ENCODE measurements at places on chromosomes 3 and 15.
A peak's percentile ranks its signal among the peaks of the same experiment; 100 is the strongest.

DNA sequence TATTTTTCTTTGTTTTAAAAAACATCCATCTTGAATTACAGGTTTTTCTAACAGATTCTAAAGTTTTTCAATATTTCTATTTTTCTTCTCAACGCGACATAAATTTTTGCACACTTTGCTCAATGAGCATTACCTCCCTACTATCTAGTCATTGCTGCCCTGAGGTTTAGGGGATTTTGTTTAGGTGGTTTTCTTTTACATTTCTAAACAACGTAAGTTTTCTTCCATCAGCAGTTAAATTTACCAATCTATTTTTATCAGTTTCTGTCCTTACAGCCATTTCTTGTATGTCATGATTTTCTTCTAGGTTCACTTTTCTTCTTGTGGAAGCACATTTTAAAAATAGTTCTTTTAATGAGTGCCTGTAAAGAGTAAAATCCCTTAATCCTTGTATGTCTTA is 49.2 kb upstream of the CCR2 start:
- no peak for DNase-seq

DNA sequence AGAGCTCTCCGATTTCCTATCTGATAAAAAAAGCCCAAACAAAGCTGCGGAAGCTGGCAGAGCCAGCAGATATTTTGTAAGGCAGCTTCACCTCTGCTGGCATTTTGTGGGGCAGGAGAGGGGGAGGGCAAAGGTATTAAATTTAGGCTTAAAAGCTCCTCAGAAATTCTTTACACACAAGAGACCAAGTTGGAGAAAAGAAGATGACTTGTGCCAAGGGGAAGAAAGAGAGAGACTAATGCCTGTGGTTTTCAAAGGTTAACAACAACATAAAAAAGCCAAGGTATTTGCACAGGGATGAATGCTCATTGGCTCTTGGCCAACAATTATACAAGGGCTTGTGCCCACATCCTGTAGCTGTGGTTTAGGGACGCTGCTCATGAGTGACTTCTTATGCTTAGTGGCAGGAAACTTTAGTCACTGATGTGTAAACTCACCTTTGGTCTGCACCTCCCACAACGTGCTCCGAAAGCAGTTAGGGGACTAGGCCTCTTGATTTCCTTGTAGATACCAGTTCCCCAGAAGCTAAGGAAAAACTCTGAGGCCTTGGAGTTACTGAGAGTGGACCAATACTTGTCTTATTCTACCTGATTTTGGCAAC is 152.9 kb downstream of the TPRG1 start:
- DNase-seq, result peak; percentile 86

DNA sequence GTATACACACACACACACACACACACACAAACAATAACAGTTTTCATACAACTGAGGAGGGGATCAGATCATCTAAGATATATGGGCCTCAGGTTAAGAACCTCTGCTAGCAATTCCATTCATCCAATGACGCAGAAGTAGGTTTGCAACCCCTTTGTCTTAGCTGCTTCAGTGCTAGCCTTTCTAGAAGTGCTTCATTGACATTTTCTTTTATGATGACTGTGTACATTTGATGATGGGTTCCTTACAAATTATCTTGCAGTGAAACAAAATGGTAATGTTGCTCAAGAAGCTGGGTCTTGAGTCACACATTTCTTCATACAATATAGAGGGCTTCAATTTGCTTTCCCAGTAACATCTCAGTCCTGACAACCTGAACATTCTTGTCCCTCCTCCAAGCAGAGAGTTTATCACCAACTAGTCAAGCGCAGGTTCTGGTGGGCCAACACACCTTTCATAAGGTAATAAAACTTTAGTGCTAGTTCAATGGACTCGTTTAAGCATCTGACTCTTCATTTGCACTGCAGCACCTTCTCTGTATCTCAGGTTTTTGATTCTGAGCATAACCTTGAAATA is 269.5 kb downstream of the CNTN3 start:
- DNase-seq, result no peak

DNA sequence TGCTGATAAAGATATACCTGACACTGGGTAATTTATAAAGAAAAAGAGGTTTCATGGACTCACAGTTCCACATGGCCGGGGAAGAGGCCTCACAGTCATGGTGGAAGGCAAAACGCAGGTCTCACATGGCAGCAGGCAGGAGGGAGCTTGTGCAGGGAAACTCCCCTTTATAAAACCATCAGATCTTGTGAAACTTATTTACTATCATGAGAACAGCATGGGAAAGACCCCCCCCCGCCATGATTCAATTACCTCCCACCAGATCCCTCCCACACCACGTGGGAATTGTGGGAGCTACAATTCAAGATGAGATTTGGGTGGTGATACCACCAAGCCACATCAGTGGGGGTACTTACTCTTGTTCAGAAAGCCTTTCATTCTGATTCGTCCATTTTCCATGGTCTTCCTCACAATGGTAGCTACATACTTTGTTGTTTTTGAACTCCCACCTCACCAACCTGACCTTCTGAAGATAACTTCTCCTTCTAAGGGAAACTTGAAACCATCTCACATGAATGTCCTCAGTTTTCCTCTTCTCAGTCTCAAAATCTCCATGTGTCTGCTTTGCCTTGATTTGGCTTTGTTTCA is 275.6 kb upstream of the PROK2 start:
- no peak for DNase-seq

- DNase-seq, result no peak
Measured at GRCh38 chr15:33016405-33017024, 178.0 kb downstream of the FMN1 start.

GRCh38 chr3:95711789-95712188 is 1102.6 kb upstream of the EPHA6 start:
- DNase-seq, result no peak

DNA sequence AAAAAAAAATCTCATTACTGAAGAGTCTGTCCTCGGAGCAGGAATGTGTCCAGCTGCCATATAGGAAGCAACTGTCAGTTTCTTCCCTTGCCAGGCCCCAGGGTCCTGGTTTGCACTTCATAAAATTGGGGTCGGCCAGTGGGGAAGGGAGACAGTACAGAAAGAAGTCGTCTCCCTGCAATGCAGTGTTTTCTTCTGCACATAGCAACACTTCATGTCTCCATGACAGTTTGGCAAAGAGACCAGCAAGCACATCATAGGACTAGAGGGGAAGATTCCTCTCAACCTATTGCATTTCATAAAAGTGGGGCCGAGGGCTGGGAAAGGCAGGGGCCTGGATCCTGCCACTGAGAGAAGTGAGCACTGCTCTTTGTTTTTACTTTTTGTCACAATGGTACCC is 138.2 kb upstream of the HACD2 start:
- no peak for DNase-seq

DNA sequence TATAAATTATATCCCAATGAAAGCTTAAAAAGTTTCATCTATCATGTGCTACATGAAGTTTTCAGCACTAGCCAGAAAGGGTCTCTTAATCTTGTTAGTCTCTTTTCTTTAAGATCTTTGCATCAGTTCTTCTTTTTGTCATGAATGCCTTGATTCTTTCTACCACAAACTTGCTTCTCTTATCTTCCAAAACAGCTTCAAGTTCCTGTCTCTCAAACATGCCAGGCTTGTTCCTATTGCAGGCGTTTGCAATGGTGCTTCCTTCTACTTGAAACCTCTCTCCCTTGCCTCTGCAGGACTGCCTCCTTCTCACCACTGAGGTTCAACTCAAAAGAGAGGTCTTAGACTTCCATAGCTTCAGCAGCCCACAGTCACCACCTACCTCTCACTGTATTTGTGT is 104.3 kb upstream of the FRMD4B start:
- DNase-seq, result peak; percentile 87

- peak; percentile 64 for DNase-seq
Measured at GRCh38 chr15:25761971-25762662, 101.0 kb downstream of the ATP10A start.

DNA sequence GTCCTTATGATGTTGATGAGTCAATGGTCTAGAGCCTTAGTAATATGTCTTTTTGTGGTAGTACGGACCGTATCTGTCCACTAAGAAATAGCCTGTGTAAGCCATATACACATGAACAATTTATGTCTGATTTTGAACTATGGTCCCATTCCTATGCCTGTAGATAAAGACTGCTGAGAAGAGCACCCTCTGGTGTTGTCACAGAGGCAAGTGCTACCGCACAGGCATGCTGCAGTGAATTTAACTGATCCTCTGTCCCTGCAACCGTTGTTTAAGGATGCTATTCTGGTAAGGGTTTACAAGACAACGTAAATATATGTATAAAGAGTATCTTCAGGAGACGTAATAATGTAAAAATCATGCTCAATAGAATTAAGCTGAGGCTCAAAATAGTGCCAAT is 170.7 kb downstream of the UBE3A start:
- DNase-seq, result peak; percentile 3

- no peak for DNase-seq
Measured at GRCh38 chr3:174097686-174098085, 700.1 kb downstream of the NLGN1 start.

DNA sequence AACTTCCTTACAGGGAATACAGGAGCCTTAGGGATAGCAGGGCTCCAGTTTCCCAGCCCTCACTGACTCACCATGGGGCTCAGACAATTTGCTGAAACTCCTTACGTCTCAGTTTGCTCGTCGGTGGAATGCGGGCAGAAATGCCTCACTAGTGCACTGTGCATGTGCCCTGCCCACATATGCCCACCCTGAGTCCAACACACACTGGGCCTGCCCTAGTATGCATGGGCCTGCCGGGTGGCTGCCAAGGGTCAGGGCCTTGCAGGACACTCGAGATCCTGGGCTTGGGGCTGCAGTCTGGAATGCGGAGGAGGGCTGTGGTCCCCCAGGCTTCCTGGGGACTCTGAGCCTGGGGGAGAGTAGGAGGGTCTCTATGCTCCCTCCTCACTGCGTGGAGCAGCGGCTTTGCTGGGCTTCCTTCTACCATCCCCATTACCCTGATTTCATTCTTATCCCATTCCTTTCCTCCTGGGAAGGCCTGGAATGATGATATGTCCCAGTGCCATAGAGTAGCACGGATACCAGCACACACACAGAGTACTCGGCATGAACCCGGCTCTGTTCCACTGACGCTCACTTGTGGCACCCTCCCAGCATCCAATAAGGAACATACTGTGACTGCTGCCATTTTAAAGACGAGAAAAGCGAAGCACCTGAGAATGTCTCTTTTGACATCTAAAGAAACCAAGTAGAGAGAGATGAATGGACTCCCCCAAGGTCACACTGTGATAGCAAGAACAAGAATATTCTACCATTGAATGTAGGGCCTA is 124.2 kb downstream of the ASB7 start:
- no peak for DNase-seq

- peak; percentile 70 for DNase-seq
Measured at GRCh38 chr3:23888617-23889228, 28.1 kb downstream of the NKIRAS1 start.

- DNase-seq, result peak; percentile 15
Measured at GRCh38 chr3:172914854-172915253, 164.3 kb downstream of the ECT2 start.

- DNase-seq, result no peak
Measured at GRCh38 chr15:74750751-74751150, 2.1 kb downstream of the CYP1A2 start.

DNA sequence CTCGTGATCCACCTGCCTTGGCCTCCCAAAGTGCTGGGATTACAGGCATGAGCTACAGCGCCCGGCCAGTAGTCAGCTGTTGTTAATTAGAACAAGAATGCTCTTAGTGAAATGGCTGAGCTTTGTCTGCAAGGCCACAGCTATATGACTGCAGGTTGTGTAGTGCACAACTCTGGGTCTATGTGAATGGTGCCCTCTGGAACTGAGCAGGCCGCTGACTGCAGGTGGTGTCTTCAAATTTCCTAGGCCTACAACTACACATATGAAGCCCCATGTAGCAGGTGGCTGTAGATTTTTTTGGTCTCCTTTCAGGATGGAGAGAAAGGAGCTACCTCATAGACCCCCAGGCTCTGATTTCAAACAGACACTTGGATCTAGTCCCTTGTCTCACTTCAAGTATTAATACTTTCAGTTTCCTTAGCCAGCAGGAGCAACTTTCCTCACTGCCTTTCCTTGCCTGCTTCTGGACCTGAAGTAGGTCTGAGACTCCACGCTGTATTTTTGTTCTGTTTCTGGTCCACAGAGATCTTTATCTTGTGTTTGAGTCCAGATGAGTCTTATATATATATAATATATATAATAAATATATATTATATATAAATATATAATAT is 86.9 kb downstream of the C3orf80 start:
- peak; percentile 28 for DNase-seq

GRCh38 chr15:100108346-100108745 is 233.4 kb downstream of the ADAMTS17 start:
- DNase-seq, result no peak

- peak; percentile 78 for DNase-seq
Measured at GRCh38 chr3:100873611-100874010, 119.6 kb downstream of the ABI3BP start.

- peak; percentile 74 for DNase-seq
Measured at GRCh38 chr3:50542177-50543034, 25.1 kb downstream of the C3orf18 start.

DNA sequence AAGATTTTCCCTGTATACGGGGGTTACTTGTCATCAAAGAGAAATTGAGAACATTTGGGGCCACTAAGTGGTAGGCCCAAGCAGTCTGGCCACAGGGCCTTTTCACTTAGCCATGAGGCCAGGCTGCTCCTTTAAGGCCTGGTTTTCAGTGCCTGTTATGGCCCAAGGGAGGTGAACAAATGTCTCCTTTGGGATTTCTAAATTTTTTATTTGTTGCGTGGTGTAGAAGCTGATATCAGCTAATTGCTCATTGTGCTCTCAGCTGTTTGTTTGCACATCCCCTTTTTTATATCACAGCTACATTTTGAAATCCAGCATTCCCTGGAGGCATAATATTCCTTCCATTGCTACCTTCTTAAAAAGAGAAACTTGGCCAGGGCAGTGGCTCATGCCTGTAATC is 48.5 kb downstream of the RLBP1 start:
- DNase-seq, result no peak

DNA sequence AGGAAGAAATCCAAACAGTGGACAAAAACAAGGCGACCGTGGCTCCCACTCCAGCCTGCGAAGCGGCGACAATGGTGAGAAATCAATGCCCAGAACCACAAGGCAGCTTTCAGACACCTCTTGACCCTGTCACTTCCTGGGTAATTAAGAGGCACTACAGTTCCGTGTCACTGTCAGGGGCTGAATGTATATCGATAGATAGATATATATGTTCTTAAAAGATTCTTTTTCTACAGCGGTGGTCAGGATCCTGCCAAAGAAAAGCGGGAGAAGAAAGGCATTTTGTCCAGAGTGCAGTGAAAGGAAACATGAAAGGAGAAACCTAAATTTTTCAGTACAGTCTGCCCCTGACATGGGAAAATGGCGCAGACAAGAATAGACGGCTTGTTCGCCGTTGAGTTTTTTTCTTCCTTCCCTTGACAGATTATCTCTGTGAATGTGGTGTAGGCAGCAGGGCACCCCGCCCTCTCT is 56.2 kb upstream of the HES1 start:
- no peak for DNase-seq

DNA sequence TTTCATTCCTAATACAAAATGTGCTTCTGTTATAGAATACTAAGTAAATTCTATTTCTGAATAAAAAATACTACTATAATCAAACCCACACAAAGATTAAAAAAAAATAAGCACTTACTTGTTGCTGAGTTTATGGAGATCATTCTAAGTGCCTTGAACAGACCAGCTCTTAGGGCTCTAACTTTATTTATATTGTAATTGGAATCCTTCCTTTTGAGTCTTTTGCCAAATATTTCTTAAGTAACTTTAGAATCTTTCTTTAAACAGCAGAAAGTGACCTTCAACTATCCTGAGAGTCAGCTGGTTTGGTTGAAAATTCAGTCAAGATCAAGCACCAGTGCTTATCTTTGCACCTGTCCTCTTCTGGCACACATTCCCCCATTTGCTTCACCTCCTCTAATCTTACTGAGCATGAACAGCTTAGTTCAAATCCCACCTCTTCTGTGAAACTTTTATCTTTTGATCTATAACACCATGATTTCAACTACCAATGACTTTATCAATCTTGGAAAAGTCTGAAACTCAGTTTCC is 149.3 kb downstream of the VPS13C start:
- peak; percentile 3 for DNase-seq
